Heart left ventricle (tissue), 16 donors: ENCODE measurements at places on chromosomes 4 and X.

DNA sequence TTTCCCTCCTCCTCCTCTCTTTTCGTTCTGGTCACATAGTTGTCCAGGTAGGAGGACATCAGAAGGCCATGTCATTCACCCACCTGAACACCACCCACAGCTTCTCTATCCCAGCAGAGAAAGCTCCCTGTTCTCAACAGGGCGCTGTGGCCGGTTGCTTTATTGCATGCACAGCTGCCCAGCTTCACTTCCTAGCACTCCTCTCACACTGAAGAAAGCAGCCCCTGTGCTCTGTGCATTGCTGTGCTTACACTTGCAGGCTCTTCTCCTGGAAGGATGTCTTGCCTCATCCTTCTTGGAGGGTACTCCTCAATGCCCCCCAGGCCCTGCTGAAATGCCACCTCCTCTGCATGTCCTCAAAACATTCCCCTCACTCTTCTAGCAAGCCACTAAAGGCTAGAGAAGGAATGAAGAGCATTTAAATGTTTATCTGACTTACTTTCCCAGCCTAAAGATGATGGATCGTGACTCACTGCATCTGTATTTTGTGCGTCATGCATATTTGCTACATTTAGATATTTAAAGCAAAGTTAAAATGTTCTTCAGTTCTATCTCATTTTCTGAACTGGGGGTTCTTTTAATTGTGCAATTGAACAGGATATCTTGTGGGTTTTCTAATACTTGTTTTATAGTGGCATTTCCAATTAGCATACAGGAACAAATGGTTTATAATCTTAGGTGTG, 186.4 kb upstream of the PUDP start:
- no peak for DNase-seq

- no peak for DNase-seq
Measured at GRCh38 chr4:93116624-93117023, 711.9 kb upstream of the ATOH1 start.

DNA sequence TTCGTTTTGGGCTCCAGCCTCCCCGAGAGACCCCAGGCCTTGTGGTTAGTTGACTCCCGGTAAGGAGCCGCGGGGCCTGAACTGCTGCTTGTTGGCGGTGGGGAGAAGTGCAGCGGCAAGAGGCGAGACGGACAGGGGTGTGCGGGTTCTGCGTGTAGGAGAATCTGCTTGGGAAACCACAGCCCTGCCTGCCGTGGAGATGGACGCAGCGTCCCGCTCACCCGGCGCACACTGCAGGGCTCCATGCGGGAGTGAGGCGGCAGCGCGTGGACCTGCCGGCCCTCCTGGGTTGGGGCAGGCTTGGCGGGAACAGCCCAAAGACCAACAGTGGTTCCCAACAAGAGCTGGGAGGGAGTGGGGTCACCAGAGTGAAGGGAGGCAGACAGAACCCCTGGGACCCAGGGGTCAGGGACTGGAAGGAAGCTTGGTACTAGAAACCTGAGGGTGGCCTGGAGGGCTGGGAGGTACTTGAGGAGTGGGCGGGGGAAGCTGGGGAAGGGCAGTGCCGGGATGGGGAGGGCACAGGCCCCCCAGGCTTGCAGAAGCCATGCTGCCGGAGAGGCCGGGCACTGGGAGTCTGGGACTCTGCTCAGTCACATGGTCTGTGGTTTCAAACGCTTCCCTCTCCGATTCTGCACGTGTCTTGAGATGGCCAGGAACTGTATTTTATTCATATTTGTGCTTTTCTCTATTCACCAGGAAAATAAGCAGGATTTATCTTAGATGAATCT, 70.8 kb downstream of the RGS12 start:
- DNase-seq: no peak

DNA sequence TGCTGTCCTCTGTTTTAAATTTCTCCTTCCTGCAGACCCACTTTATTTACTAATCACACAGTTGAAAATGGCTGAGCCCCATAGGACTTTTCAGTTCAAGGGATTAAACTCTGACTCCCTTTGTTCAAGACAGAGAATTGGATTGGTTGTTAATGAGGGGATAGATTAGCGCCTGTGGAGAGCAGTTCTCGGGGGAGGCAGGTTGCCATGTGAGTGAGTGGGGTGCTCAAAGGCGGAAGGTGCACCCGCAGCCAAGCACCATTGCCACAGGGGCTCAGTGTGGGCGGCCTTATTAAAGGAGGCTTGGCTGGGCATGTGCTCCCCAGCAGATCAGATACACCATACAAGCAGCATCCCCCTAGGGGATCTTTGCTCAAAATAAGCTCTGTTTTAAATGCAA, 7.9 kb upstream of the CBR4 start:
- DNase-seq: no peak

GRCh38 chr4:75325318-75325979, 188.8 kb downstream of the RCHY1 start:
- DNase-seq: no peak
